ENCODE measurements at places on chromosomes 7 and 10. TPM values are rescaled to one million over a fixed set of nuclear protein-coding genes. Genes with fewer than 3 reads are reported as not detected.

- DNase-seq: no peak
Observed at GRCh38 chr7:154918741-154919140, 84.2 kb downstream of the PAXIP1 start.

Gene CDH23
- total RNA-seq: 1.7 TPM

- DNase-seq: no peak
Observed at GRCh38 chr7:128872394-128872824, 9.8 kb downstream of the ATP6V1F start.

DNA sequence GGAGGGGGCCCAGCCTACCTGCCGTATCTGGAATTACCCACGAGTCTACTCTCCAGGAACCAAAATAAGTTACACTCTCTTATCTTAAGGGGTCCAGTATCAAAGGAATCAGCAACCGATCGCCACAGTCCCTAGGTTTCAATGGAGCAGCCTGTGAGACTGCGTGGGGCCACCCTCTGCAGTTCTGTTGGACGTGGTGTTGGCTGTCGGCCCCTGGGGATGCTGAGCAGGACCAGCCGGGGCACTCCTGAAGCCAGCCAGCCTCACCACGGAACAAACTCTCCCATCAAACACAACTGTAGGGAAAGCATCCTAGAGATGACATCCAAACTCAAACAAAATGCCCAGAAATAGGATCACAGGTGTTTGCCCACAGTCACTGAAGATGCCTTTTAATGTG, 25.5 kb upstream of the ABLIM1 start:
- no peak for DNase-seq

DNA sequence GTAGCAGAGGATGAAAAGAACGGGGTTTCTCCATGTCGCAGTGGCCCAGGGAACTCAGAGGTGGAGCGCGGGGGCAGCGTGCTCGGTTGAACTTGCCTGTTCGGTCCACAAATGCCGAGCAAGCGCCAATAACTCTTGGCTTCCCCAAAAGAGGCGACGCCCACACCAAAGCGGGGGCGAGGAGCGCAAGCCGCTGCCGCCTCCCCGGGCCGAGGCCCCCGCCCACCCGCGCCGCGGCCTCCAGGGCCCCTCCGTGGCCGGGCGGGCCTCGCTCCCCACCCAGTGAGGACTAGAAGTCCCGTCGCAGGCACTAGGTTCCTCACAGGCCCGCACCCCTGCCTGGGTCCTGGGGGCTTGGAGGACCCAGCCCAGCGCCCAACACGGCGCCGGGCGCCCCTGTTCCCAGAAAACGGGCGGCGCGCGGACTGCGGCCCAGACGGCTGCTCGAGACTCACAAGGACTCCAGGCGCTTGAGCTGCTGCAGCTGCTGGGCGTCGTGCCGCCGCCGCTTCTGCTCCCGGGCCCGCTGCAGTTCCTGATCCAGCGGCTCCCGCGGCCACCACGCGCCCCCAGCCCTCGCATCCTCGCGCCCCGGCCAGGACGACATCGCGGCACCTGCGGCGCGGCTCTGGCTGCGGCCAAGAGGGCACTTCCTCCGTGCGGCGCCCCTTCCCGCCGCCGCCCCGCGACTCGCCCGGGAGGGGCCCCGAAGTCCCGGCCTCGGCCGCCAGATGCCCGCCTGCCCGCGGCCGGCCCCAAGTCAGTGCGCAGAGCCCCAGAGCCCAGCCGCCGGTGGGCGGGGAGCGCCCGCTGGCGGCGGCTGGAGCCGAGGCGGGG, 14.6 kb upstream of the FKBP9 start:
- peak; percentile 94 for DNase-seq

Gene GHRHR
- total RNA-seq: not detected

DNA sequence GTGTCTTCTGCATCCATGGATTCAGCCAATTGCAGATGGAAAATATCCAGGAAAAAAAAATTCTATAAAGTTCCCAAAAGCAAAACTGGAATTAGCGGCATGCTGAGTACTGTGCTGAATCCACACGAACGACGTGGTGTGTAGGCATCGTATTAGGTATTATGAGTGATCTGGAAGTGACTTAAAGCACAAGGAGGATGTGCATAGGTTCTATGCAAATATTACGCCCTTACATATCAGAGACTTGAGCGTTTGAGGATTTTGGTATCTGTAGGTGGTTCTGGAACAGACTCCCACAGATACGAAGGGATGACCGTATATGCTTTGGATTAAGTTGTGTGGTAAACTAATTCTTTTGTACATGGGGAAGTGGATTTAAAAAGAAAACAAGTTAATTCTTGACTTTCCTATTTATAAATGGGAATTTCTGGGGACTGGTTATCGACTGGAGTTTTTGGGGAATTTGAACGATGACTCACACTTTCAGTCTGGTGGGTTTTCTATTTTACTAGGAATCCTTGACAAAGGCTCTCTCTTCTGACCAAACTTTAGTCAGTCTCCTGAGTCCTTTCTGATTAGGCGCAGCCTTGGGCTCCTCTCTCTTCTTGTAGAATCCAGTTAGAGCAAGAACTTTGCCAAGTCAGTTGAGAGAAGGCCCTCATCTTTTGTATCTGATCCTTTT, 5.4 kb upstream of the NUB1 start:
- DNase-seq: no peak

Gene HECTD2
- 20.9 TPM for total RNA-seq

DNA sequence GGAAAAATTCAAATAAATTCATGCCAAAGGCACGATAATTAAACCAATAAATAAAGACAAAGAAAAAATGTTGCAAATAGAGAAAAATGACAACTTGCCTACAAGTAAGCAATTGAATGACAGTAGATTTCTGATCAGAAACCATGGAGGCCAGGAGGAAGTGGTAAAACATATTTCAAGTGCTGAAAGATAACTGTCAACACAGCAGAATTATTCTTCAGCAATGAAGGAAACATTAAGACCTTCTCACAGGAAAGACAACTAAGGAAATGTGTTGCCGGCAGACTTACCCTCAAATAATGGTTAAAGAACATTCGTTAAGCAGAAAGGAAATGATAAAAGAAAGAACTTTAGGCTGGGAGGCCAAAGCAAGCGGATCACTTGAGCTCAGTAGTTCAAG, 30.4 kb downstream of the RUNDC3B start:
- no peak for DNase-seq

Data from stomach (tissue), 19 donors.